ENCODE measurements at places on chromosomes 12 and 14. TPM values are rescaled to one million over a fixed set of nuclear protein-coding genes. Genes with fewer than 3 reads are reported as not detected.

Gene SBNO1
- 43.2 TPM for total RNA-seq

DNA sequence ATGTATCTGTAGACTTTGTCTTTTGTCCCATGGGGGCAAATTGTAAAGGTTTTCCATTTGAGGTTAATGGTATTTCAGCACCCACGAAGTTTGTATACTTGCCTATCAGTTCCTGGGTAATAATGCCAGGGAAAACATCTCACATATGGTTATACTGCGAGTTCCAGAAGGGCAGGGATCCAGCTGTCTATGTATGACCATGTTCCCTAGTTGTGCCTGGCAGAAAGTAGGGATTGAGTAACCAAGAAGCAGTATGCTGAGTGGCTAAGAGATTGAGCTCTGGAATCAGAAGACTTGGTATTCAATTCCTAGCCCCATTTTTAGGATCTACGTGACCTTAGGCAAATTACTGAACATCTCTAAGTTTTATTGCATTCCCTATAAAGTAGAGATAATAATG is 173.2 kb upstream of the PWP1 start:
- no peaks in the 10 kb centered on the region for H3K36me3 ChIP-seq
- no peak overlapping the region for H3K4me3 ChIP-seq
- H3K27ac ChIP-seq = no peak overlapping the region
- DNase-seq = no peak

DNA sequence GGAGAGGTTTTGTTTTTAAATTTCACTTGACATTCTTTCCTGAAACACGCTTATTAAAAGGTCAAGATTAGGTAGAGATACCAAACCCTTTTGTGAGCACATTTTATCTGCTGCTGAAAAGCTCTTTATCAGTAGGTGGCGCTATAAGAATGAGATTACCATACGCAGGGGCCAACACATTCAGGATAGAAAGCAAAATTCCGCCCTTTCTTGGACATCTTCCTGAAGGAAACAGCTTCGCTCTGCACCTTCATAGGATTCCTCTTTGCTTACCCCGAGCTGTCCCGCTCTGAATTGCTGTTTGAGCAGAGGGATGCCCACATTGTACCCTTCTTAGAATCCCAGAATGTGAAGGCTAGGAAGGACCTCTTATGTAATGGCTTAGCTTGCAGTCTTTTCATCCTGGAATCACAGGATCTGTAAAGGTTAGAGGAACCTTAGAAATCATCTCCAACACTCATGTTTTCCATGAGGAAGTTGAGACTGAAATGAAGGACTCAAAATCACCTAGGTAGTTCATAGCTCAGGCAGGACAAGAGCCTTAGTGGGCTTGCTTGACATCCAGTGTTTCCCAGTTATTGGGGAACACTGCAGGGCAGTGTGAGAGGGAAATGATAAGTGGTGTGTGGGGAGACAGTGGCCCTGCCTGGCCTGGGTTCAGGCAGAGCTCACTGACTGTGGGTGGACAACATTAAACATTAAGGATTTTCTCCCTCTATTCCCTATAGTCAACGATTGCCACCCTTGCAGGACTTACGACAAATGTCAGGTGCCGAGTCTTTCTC is 38.7 kb upstream of the CRY1 start:
- DNase-seq = peak; percentile 36
- no peak overlapping the region for H3K4me3 ChIP-seq
- no peaks in the 10 kb centered on the region for H3K36me3 ChIP-seq
- peaks cover 24% of the 10 kb centered on the region for H3K4me1 ChIP-seq
- H3K27me3 ChIP-seq = peaks cover 8% of the 10 kb centered on the region
- peak overlapping the region; percentile 39 for H3K27ac ChIP-seq

GRCh38 chr12:109020146-109020795 is 597 bp downstream of the SVOP start:
- no peak for DNase-seq
- H3K27ac ChIP-seq = no peak overlapping the region
- H3K27me3 ChIP-seq = peaks cover 26% of the 10 kb centered on the region
- peak overlapping the region; percentile 44 for H3K4me3 ChIP-seq

Measured in neural crest cell (in vitro differentiated cells).